ENCODE measurements at places on chromosomes 12 and 14. TPM values are rescaled to one million over a fixed set of nuclear protein-coding genes. Genes with fewer than 3 reads are reported as not detected.

DNA sequence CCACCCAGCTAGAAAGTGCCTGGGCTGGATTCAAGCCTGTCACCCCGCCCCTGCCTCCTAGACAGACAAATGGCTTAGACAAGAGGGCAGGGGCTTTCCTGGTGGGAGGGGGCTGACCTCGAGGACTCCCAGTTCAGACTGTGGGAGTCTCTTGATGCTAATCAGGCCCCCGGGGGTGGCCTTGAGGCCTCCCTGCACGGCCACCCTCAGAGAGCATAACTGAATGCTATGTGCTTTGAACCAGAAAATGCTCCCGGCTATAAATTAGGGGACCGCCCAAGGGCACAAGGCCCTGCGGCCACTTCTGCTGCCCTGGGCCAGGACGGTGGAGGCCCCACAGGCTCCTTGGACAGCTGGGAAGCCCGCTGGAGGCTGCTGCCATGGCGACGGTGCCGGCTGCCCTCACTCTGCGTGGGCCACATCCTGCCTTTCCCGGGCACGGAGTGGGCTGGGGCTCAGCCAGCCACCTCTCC lies 111.0 kb upstream of the NCOR2 start:
- DNase-seq, result no peak

DNA sequence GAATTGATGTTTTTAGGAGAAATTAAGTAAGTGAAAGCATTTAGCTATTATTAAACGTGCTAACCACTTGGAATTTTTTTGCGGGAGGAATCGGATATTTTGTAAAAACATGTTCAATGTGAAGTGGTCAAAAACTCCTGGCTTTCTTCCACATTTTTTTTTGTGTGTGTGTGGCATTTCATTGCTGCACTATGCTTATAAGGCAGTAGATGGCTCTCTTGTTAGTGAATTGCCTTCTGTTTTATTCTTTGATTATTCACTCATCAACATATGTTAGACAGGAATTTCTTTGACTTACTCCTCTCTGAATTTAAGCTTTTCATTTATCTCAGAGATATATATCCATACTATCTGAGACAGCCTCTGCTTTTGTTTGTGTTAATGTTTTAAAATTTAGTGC lies 71.3 kb downstream of the DERA start:
- no peak for DNase-seq

- no peak for DNase-seq
Measured at GRCh38 chr12:62210422-62210821, 49.8 kb upstream of the USP15 start.

RAB35 gene
- 53.3 TPM for total RNA-seq

ARHGEF25 gene
- 17.0 TPM for total RNA-seq

DNA sequence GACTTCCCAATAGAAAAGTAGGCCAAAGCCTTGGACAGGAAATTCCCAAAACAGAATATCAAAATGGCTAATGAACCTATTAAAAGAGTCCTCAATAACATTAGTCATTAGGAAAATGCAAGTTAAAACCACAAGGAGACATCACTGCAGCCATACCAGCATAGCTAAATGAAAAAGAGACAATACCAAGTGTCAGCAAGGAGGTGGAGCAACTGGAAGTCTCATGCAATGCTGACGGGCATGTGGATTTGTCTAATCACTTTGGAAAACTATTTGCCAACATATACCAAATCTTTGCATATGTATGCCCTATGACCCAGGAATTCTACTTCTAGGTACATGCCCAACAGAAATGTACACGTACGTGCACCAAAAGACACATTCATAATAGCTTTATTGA lies 60.5 kb upstream of the PLEKHG3 start:
- DNase-seq, result no peak

- DNase-seq, result no peak
Measured at GRCh38 chr12:5872745-5873144, 72.3 kb downstream of the ANO2 start.

- no peak for DNase-seq
Measured at GRCh38 chr14:32675433-32675832, 263.2 kb upstream of the NPAS3 start.

DNA sequence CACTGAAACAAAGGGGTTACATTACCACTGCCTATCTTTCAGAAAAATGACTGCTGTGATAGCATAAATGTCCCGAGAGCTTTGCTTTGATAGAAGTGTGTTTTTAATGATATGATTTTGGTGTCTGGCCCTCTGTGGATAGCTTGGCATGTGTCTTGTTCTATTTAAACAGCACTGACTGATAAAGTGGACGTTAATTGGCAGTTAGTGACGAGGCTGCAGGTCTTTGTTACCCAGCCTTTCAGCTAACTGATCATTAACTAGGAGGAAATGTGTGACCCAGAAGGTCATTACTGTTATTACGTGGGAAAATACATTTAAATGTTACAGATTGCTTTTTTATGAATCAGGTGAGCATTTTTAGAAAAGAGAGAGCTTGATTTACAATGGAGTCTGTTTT lies 428.3 kb downstream of the DIO2 start:
- DNase-seq, result no peak
